ENCODE measurements at places on chromosomes 2 and 18.

DNA sequence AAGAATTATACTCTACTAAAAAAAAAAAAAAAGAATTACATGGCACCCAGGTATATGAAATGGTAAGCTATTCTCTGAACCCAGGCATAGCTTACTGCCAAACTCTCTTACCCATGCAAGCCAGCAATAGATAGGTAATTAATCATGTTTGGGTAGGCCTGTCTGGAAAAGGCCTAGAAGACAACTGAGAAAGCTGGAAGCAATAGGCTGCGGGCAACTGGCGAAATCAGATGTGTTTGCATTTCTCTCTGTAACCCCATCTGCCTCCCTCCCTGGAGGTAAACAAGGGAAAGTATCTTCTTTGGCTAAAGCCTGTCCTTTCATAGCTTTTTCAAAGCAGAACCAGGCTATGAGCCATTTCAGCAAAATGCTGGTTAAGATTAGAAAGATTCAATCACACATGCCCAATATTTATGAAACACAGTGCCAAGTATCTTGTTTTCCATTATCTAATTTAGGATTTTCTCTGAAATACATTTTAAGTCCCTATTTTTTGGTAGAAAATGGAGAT lies 934.8 kb upstream of the DDX18 start:
- no peak for DNase-seq

DNA sequence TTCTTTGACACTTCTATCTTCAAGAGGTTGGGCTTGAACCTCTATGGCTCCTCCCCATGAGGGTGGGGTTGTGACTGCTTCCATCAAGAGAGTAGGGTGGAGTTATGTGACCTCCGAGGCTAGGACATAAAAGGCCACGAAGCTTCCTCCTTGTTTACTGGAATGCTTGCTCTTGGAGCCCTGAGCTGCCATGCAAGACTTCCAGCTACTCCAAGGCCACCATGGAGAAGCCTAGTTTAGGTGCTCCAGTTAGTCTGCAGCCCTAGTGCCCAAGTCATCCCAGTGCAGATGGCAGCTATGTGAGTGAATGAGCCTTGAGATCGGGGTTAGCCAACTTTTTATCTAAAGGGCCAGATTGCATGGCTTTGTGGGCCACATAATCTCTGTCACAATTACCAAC lies 2.4 kb upstream of the MERTK start:
- no peak for DNase-seq

GRCh38 chr2:163465440-163465839 lies 270.4 kb downstream of the FIGN start:
- DNase-seq, result no peak

DNA sequence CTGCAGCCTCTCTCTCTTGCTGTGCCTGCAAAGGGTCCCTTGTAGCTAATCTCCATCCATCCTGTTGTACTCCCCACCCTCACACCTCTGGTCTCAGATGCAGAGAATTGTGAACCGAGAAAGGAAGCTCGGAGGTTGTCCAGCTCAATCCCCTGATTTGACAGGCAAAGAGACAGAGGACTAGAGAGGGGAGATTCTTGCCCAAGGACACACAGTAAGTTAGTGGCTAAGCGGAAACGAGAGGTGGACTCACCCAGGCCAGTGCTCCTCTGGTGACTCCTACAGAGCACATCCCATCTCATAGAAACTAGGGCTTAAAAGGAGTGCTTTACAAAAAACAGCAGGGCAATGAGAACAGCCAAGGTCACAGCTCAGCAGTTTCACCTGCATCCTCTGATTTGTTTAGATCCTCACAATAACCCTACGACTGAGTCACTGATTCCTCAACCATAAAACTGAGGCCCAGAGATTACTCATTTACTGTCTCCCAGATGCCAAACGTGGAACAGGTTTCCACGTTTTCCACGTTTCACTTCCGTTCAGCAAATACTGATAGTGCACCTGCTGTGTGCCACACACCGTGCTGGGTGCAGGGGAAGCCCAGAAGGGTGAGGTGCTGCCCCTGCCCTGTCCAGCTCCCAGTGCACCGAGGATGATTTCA lies 22.1 kb downstream of the EHD3 start:
- DNase-seq, result no peak

DNA sequence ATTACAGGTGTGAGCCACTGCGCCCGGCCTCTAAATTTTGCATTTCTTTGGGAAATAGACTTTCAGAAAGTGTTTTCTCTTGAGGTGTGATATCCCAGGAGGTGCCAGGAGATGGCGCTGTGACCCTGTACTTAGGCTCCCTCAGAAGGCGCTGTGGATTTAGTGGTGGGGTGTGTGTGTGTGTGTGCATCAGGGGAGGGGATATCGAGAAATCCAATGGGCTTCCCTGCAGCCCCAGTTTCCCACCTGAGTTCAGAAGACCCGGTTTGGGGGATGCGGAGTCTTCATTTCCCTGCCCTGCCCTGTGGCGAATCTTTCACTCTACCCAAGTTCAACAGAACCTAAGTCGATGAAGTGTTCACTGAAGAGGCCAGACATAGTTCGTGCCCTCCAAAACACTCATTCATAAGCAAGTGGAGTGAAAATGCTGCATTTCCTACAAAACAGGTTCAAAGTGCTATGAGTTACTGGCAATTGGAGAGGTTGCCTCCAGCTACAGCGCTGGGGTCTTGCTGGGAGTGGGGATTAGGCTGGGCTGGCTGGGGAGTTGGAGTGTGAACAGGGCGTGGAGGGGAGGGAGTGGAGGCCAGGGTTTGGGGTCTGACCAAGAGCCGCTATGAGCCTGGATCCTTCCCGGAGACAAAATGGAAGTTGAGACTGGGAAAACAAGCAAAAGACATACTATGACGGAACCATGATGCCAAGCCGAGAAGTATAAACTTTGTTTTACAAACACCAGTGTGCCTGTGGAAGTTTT lies 6.5 kb upstream of the WNT6 start:
- DNase-seq, result peak; percentile 85

- no peak for DNase-seq
Observed at GRCh38 chr18:65425366-65425765, 325.4 kb upstream of the CDH7 start.

GRCh38 chr2:16321872-16322271 lies 343.8 kb downstream of the CYRIA start:
- peak; percentile 63 for DNase-seq

- no peak for DNase-seq
Observed at GRCh38 chr2:133605011-133605765, 36.9 kb upstream of the NCKAP5 start.

DNA sequence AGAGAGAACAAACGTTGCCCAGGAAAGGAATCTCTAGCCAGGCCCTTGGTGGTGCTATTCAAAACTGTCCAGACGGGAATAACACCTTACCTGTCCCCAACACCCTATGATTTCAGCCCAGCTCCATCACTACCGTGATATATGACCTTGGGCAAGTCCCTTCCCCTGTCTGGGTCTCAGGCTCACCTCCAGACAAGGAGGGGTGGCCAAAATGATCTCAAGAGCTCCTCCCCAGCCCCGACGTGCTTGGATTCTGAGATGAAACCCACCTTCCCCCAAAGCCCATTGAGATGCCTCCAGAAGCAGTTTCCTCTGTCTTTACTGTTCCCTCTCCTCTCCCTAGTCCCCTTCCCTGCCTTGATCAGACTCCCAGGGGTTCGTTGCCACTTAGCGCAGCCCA lies 1.5 kb downstream of the KCNK3 start:
- DNase-seq, result no peak

GRCh38 chr2:31109633-31110192 lies 28.5 kb downstream of the GALNT14 start:
- no peak for DNase-seq

- DNase-seq, result peak; percentile 98
Observed at GRCh38 chr2:62456721-62457539, 49.1 kb downstream of the TMEM17 start.

GRCh38 chr2:8539743-8540551 lies 141.9 kb upstream of the ID2 start:
- DNase-seq, result no peak
